ENCODE measurements at places on chromosomes 5 and 9.
A peak's percentile ranks its signal among the peaks of the same experiment; 100 is the strongest.

DNA sequence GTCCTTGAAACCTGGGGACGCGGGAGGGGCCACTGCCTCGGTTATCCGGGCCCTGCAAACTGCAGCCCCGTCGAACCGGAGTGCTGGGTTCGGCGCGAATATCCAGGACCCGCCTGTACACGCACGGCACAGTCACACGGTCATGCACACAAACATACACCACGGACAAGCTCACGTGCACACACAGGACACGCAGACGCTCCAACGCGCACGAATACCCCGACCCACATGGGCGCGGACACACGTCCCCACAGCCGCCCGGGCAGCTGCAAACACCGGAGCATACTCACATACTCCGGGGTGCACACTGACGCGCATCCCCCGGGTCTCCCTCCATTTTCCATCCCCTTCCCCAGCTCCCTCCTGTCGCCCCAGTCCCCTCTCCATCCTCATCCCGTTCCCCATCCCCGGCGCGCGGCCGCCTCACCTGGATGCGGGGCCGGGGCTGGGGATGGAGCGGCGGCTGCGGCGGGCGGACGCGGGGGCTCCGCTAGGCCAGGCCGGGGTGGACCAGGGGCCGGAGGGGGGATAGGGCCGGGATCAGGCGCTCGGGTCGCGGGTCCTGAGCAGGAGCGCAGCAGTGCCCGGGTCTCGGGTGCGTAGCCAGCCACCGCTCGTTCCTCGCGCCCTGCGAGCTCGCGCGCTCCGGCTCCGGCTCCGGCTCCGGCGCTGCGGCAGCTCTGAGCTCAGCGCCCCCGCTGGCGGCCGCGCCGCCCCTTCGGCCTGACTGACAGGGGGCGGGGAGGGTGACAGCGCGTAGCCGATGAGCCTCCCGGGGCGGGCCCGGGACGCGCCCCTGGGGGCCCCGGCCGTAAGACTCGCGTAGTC is at the start of the genes EIF4E1B and SNCB:
EIF4E1B (plus strand) TSS at position 823 of the 828 bp plus-strand sequence. CDS start 12,113 bp downstream, outside the sequence.
SNCB (minus strand) TSS at position 682 of the 828 bp plus-strand sequence. CDS start 880 bp downstream, outside the sequence.
- no peak for DNase-seq

GRCh38 chr9:37002036-37002412 is 32.0 kb downstream of the PAX5 start:
- DNase-seq: no peak

- no peak for DNase-seq
Measured at GRCh38 chr5:157978061-157978460, 119.1 kb upstream of the CLINT1 start.

DNA sequence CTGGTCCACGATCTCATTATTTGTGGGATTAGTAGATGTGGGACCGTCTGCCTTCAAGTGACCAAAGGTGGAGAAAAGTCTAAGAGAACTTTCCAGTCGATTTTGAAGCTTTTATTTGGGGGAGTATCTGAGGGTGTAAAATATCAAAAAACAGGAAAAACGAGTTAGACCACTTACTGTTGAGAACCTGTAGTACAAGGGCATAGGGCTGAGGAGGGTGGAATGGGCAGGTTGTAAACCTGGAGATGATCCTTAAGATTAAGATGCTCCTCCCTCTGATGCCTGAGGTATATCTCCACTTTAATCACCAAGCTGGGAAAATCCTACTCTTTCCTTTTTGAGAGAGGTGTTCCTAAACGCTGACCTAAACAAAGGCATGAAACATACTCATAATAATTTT is 32.0 kb upstream of the GTF2H2C start:
- DNase-seq: no peak

DNA sequence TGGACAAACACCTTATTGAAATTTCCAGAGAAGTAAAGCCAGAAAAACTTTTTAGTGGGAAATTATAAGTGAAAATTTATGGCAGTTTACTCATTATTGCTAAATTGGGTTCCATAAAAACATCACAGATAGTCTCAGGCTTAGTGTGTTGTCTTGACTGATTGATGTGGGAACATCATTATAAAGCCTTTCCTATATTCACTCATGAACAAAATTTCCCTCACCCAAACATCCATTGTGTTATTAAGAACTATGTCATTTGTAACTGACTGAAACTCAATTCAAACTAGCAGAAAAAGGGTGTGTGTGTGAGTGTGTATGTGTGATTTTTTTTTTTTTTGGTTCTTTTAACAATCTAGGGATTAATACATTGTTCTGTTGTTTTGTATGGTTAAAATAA is 143.7 kb upstream of the SEMA6A start:
- DNase-seq: no peak

- no peak for DNase-seq
Measured at GRCh38 chr5:112061666-112062065, 304.7 kb upstream of the NREP start.

- no peak for DNase-seq
Measured at GRCh38 chr9:89817151-89817950, 212.5 kb downstream of the GADD45G start.

DNA sequence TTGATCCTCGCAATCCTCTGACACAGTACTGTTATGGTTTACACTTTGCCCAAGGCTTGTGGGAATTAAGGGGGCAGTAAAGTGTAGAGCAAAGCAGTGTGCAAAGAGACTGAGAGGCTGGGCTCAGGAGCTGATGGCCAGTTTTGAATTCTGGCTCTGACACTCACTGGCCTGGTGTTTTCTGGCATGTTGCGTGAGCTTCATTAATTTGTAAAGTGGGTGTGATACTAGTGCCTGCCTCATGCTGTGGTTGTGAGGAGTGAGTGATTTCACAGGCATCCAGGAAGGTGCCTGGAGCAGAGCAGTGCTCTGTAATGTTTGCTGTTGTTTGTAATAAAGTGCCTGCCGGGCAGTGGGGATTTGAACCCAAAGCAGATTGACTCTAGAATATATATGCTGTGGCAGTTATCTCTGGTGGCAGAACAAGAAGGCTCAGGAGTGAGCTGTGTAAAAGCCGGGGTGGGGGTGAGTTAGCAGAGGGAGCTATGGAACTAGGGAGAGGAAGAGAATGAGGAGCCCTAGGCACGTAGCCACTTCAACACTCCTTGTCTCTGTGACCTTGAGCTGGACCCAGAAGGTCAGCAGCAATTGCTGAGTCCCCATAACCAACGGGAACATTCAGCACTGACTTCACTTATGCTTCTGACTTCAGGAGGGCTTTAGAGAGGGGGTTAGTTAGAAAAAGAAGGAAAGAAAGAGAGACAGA is 108.5 kb downstream of the DOCK2 start:
- no peak for DNase-seq

DNA sequence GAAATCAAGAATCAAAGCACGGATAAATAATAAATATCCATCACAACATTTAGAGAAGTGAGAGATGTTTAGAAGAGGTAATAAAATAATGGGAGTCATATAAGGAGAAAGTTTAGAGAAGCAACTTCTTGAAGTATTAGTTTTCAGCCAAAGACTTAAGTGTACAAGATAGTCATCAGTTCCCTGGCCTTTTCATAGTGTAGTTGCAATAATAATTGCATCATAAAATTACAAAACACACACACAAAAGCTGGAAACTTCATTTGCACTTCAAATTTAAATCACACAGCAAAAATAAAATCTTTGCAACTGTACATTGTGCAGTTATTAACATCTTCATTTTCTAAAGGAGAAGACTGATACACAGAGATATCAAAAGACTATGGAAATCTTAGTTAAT is 319.1 kb upstream of the RGMB start:
- DNase-seq: no peak

GRCh38 chr5:175588709-175589429 is 69.0 kb upstream of the HRH2 start:
- DNase-seq: no peak

DNA sequence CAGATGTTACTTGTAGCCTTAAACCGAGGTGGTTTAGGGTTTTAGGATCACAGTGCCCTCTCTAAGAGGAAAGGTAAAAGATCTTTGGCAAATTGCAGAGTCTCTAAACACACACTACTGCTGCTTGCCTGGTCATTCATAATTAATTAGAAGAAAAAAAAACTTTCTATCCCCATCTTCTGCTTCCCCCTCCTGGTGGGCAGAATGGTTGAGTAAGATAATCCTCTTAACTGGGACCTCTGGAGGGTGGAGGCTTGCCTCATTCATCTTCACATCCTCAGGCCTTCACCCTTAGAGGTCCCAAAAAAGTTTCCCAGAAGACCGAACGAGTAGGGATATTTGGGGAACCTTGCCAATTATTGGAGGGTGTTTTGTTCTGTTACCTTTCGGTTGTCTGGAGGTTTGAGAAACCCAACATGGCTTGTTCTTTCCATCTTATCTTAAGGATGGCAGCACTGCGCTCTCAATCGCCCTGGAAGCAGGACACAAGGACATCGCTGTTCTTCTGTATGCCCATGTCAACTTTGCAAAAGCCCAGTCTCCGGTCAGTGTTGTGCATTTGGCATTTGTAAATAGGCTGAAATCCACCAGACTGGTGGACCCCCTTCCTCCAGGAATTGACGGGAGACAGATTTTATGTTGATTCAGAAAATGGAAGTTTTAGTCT is 97.3 kb upstream of the DMRT1 start:
- DNase-seq: no peak

DNA sequence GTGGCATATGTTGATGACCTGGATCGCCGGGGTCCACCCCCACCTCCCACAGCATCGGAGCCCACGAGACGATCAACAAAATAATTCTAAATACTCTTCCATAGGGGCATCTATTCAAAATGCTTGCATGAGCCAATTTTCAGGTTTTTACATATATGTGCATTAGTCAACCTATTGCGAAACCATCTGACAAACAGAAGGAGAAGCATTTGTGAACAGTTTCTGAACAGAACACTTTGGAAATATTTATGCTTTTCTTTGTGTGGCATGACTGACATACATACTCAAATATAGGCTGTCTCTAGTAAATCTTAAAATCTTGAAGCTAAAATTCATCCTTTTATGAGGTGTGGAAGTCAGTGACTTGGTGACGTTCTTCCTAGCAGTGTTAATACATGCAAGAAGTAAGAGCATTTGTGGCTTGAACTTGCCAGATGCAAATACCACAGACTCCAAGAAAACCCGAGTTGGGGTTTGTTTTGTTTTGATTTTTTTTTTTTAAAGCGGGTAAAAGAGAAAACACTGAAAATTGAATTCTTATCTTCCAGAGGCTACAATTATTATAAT is 5.3 kb downstream of the GPR151 start:
- DNase-seq: no peak

DNA sequence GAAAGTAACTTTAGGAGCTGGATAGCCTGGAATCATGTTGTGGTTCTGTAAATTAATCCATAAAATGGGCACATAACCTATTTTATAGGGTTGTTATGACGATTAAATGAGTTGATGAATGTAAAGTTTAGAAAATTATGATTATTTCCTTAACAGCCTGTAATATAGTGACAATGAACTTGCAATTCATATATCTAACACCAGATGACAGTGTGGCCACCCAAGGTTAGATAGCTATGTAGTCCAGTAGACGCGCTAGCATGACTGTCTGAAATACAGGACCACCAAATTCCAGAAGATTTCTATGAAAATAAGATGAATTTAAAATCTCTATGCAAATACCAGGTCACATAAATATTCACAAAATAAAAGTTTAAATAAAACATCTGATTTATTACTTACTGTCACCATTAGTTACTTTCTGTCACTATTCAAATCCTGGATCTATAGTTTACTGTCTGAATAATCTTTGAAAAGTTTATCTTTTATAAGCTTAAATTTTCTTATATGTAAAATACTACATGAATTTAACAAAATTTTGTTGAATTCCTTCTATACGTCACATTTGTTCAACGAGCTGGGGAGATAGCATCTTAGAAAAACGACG is 26.1 kb upstream of the MACIR start:
- no peak for DNase-seq

DNA sequence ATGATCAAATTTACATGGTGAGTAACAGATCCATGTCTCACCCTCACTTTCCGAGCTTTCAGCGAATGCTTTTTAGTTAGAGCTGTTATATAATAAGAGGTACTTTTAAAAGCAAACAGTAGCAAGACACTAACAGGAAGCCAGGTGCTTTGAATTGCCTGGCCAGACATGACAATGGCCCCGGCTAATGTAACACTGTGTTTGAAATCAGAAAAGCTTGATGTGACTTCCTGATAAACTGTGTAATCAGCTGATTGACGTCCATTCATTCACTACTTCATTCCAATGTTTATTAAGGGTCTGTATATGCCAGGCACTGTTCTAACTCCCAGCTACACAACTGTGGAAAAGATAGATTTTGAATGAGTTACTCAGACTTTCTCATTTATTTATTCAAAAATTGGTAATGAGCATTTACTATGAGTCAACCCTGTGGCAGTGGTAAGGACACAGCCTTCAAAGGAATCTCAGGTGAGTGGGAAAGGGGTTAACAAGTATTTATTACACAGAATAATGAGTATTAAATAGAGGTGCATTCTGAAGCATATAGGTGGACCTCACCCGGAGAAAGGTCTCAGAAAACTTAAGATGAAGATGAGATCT is 26.6 kb downstream of the DPYSL3 start:
- no peak for DNase-seq

DNA sequence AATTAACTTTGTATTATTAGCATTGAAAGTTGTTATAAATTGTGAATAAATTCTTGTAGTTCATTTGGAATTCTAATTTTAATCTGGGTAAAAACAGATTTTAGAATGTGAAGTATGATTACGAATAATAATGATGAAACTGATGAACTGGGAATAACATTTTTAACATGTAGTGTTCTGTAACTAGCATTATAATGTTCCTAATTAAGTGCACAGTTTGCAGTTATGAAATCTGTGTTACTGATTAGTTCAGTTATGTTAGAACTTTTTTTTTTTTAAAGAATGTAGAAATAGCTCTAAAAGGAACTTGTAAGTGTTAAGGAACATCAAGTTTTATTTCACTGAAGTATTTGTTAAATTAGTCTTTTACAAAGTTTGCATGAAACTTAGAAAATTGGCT is 48.9 kb upstream of the EIF4EBP3 start:
- no peak for DNase-seq

GRCh38 chr9:92611621-92612285 is 58.2 kb downstream of the IPPK start:
- no peak for DNase-seq

GRCh38 chr5:134224888-134225779 is 739 bp downstream of the PPP2CA start:
- peak; percentile 23 for DNase-seq

GRCh38 chr9:116549061-116549664 is 137.9 kb upstream of the TRIM32 start:
- no peak for DNase-seq

- no peak for DNase-seq
Measured at GRCh38 chr9:129027685-129028191, 393 bp downstream of the SH3GLB2 start.

GRCh38 chr9:78940121-78940855 is 631.5 kb upstream of the TLE4 start:
- DNase-seq: no peak

GRCh38 chr9:77744841-77745430 is 96.8 kb upstream of the GNA14 start:
- DNase-seq: no peak

- no peak for DNase-seq
Measured at GRCh38 chr9:128724744-128725211, 851 bp upstream of the ZDHHC12 start.
